CD4-positive, alpha-beta T cell (primary cell): ENCODE measurements at places on chromosomes 11 and 22.

DNA sequence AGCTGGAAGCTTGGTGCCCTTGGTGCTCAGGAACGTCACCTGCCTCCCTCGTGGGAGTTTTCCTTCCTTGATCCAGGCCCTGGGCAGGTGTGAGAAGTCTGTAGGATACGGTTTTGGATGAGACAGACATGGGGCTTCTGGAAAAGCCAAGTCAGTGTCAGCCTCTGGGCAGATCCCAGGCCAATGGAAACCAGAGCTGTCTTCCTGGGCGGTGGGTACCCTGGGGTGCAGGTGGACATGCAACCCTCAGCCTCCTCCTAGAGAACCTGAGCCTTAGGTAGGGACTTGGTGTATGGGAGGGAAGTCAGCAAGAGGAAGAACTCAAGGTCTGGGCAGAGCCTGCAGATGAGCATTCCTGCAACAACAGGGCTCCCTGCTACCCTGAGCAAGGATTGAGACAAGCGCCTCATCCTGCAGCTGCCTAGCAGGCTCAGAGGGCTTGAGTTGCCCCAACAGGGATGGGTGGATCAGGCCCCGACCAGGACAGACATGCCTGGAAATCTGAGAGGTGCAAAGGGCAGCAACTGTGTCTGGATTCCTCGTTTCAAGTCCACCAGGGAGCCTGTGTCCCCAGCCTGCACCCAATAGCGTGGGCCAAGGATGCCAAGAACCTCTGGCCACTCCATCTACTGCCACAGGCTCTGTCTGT lies 37.6 kb upstream of the SYT13 start:
- no peak for DNase-seq

- DNase-seq: no peak
Measured at GRCh38 chr22:19767427-19768341, 7.1 kb downstream of the TBX1 start.

DNA sequence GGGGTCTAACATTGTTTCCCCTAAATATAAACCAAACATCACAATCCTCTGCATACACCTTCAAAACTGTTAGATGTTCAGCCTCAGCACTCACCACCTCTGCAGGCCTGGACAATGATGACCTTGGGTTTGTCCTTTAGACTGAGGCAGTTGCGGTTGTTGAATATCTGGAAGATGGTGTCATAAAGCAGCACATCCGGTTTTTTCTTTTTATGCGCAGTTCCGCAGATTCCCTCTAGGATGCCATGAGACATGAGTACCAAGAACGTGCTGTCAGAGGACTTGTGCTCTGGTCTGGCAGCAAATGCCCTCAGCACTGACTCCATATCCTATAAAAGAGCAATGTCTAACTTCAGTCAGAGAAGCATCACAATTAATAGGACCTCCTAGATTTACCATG lies 22.8 kb downstream of the CASP5 start:
- no peak for DNase-seq

DNA sequence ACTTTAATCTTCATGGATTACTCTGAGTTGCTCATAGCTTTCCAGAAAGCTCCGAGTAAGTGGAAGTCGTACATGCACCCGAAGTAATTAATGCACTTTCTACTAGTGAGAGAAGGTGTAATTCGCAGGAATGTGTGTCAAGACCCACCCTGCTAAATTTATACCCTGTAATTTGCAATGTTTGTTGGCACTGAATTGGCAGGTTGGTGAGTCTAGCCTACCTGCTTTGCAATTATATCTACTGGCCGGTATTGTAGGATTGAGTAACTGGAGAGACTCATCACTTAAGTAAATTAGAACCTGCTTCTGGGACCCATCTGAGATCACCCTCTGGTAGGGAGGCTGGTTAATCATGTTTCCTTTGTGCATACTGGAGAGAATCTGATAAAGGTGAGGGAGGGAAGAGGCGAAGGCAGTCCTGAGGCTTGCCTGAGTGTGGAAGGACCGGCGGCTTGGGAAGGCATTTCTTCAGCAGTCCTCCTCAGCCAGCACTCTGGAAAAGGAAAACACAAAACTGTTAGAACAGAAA lies 63.3 kb downstream of the LDLRAD3 start:
- no peak for DNase-seq

- no peak for DNase-seq
Measured at GRCh38 chr22:33126881-33127280, 68.7 kb upstream of the SYN3 start.

- DNase-seq: no peak
Measured at GRCh38 chr11:55969845-55970244, at the start of gene OR10AG1. Gene OR10AG1 (minus strand): TSS chr11:55969945. CDS start chr11:55969907, 38 bp downstream.

DNA sequence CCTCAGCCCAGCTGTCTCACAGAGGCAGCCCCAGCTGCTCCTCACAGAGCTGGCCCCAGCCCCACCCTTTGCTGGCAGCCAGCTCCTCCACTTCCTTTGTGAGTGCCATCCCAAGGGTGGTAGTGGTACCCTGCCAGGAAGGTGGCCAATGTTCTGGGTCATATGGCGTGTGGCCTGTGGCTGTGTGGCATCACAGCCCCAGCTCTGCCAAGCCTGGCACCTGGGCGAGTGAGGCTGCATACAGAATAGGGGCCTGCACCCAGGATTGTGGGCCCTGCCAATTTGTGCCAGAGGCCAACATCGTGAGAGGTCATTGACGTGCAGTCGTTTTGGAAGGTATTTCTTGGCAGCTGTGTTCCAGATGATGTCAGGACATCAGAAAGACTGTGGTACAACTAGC lies 10.7 kb downstream of the TUB start:
- DNase-seq: no peak

DNA sequence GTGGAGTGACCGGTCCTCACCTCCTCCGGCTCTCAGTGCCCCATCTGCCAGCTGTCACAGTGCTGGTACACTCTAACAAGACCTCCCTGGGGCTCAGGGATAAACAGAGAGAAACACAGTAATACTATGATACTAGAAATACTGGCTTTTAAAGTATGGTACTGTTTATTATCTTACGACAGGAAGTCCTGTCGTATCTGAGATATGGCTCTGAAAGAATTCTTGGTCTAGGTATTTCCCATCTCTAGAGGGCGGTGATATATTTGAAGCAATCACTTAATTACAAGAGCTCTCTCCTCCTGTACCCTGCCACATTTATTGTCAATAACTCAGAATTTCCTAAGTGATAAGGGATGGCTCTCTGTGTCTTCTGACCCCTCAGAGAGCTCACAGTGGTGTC lies 119.1 kb downstream of the RRM1 start:
- DNase-seq: no peak

- DNase-seq: no peak
Measured at GRCh38 chr22:21594865-21595452, 27.4 kb downstream of the UBE2L3 start.

- no peak for DNase-seq
Measured at GRCh38 chr11:45264839-45265515, 21.2 kb downstream of the SYT13 start.

GRCh38 chr11:105045676-105046296 lies 651 bp upstream of the CARD16 start:
- no peak for DNase-seq

DNA sequence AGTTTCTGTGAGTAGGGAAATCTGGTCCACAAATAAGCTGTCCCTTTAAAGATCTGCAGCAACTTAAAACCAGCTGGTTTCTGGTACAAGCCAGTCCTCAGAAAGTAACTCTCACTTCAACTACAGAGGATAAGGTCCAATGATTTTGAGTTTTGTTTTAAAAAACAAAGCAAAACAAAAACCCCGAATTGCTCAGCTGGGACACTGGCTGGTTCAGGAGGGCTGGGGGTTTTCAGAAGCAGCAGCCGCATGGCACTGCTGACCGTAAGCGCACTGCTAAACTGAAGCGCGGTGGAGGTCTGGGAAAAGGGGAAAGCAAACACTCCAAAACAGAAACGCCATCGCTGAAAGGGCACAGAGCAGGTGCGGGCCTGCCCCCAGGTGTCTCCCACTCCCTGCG lies 59.7 kb downstream of the MICAL3 start:
- DNase-seq: no peak

DNA sequence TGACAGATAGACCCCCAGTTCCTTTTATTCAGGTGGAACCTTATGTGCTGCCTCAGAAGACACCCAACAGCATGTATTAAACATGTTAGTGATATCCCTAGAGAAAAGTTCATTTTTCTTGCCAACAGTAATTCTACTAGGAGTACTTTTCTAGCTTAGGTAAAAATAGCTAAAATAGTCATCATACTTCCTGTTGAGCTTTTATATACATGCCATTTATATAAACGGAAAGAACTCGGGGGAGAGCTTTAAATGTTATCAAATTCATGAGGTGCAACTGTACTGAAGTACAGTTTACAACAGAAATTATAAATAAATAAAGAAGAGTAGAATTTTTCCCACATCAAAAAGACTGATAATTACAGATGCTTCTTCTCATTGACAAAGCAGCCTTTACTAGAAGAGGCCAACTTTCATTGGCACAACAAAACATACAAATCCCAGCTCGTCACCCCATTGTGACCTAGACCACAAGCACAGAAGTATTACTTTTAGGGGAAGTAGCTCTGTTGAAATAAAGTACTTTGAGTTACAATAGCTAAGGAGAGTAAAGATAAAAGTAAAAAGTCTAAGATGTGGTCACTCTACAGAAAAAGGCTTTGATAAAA lies 59.1 kb upstream of the POU2AF2 start:
- DNase-seq: no peak

DNA sequence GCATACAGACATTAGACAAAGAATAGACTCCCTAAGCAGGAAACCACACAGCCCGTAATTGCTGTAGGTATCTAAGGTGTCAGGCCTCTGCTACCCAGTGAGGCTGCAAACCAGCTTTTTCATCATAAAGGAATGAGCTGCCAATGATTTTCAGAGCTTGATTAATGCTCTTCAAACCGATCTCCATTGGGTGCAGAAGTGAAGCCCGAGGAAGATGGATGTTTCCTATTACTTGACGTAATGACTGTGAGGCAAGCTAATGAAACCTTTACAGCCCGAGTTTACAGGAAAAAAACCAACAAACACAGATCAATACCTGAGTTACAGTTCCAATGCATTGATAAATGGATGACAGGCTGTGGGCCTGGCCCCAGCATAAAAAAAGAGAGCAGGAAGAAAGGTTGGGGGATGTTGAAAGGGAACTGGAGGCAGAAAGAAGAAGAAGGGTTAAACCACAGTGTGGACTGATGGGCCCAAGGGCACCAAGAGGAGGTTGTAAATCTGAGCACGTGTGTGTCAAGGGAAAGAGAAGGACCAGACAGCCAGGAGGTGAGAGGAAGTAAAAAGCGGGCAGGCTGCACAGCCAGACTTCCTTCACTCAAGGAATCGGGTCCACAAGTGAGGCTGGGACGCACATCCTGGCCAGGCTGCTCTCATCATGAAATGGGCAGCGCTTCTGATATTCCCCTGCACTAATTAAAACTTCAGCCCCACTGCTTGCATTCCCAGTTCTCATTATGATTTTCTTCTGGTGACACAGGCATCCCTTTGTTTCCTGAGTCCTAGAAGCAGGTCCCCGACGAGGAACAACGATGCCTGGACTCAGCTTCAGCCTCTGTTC lies 70.6 kb upstream of the NTM start:
- DNase-seq: no peak

DNA sequence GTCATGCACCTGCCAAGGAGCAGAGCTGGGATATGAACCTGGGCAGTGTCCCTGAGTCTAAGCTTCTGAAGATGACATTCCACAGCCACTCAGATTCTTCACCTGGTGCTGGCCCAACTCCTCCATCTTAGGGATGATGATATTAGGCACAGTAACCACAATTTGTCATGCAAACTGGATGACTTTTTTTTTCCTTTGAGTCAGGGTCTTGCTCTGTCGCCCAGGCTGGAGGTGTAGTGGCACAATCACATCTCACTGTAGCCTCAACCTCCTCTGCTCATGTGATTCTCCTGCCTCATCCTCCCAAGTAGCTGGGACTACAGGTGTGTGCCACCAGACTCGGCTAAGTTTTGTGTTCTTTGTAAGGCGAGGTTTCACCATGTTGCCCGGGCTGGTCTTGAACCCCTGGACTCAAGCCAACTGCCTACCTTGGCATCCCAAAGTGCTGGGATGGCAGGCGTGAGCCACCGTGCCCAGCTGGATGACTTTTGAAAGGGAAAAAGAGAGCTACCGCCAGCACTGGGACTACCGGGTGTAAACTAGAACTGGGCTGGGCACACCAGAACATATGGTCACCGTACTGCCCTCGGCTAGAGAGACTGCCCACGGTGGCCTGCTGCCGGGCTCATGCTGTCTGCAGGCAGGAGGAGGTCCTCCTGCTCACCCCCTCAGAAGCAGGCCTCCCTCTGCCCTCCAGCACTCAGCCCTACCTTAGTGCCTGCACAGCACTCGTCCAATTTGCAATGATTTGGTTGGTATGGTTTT lies 77.7 kb downstream of the NAT10 start:
- no peak for DNase-seq

- DNase-seq: peak; percentile 61
Measured at GRCh38 chr11:2420502-2421225, 20.1 kb downstream of the TSSC4 start.

DNA sequence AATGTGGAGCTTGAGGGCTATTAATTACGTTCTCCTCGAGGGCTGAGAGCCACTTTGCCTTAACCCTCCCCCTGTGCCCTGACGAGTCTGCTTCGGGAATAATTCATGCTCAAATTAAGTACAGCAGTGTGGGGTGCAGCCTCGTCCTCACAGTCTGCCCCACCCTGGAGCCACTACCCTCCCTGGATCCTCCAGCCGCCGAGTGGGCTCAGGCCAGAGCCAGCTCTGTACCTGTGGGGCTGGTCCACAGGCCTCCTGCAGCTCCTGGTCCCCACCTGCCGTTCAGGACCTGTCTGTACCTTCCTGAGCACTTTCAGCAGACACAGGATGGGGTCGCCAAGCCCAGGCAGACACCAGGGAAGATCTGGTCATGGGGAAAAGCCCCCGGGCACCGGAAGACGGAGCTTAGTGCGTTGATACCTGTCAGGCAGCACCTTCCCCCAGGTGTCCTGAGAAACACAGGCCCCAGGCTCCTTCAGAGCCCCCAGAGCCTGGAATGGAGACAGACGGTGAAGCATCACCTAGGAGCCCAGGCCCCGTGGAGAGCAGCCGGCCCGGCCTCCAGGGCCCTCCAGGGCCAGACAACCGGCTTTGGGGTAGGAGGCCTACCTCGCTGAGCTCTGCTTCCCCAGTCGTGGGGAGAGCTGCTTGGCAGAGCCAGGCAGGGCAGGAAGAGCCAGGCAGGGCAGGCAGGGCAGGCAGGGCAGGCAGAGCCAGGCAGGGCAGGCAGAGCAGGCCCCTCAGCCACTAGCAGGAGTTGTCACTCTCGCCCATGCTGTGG lies 9.7 kb downstream of the TSPAN32 start:
- no peak for DNase-seq

GRCh38 chr11:66136752-66137123 lies 66.7 kb downstream of the PACS1 start:
- peak; percentile 37 for DNase-seq
